ENCODE measurements at places on chromosomes 13 and 19.

GRCh38 chr13:21884299-21884909 lies 213.5 kb downstream of the FGF9 start:
- no peak for DNase-seq

- DNase-seq, result no peak
These were observed 799 bp downstream of the NR1H2 start for GRCh38 chr19:50377051-50377461.

- DNase-seq, result no peak
These were observed 18.1 kb upstream of the GTF3A start for GRCh38 chr13:27406178-27406939.

GRCh38 chr13:44397766-44398223 lies 24.2 kb downstream of the SERP2 start:
- no peak for DNase-seq

GRCh38 chr19:8557642-8558238 lies 19.5 kb downstream of the MYO1F start:
- no peak for DNase-seq

- peak; percentile 13 for DNase-seq
These were observed 18.5 kb downstream of the PTPRS start for GRCh38 chr19:5321851-5322681.

DNA sequence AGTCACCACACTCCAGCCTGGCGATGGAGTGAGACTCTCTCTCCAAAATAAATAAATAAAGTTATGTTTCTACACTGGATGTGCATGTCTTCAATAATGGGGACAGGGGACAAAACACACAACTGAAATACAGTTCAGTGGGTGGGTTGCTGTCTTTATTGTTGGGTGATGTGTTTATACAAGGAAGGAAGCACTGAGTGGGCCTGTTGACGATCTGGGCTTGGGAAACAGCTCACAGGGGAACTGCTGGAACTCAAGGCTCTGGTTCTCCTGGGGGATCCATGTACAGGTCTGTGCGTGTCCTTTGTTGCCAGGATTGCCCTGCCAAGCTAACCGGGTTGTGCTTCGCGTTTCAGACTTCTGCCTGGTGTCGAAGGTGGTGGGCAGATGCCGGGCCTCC lies 18.9 kb downstream of the SPINT2 start:
- DNase-seq, result no peak

DNA sequence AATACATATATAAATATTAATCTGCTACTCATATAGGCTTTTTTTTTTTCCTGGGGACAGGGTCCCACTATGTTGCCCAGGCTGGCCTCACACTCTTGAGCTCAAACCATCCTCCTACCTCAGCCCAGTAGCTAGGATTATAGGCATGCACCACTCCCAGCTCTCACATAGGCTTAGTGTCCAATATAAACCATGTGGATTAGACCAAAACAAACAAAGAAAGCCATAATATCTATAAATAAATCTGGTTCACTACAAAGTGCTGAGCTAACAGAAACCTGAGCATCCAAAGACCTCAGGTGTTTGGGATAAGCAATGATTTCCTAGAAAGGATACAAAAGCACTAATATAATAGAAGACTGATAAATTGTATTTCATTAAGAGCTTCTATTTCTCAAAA lies 26.0 kb downstream of the TBC1D4 start:
- DNase-seq, result no peak
